Stimulated activated CD4-positive, alpha-beta T cell treated with anti-CD3 and anti-CD28 coated beads, Interleukin-1b, Interleukin-23, amount 100 ng/mL, for 1 hour (primary cell): ENCODE measurements at places on chromosomes 5 and 9.

DNA sequence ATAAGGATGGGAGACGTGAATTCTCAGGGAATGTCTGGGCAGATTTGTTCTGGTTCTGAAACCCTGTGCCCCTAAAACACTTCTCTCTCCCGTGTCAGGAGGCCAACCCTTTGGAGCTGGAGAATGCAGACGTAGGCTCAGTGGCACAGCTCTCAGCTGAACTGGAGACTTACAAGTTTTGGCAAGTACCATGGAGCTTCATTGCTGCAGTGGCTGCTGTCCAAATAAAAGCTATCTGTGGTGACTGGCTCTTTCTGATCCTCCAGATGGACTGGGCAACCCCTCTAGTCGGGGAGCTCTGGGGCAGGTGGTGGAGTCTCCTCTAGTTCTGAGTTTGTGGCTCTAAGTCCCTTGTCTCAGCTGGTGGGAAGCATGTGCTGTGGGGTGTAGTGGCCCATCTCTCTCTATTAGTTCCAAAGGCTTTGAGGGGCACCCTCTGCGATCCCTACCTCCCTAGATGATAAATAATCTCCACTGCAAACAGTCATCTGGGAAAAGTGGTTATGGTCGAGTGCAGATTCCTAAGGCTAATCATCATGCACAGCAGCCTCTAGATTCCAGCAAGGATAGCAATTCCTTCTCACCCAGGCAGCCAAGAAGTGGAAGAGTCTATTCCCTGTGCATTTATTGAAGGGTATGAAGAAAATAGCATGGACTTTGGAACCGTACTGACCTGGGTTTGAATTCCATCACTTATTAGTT is 204.2 kb upstream of the KLF4 start:
- DNase-seq, result no peak

- no peak for DNase-seq
These were observed 786 bp upstream of the KIF3A start for GRCh38 chr5:132737982-132738681.

DNA sequence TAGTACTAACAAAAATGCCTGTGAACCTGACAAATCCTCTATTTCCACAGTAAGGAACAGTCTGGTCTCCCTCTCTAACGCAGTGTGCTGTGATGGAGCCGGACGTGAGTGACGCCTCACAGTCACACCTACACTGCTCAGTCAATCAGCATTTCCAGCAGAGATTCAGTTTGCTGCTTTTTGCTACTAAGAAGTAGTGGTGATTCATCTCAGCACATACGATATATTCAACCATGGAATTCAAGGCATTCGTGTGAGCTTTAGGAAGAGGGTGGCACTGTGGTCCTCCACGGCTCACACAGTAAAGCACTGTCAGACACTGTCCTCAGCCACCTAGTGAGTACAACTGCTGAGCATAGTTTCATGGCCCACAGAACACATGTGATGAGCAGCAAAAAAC is 70.9 kb downstream of the SETX start:
- no peak for DNase-seq

DNA sequence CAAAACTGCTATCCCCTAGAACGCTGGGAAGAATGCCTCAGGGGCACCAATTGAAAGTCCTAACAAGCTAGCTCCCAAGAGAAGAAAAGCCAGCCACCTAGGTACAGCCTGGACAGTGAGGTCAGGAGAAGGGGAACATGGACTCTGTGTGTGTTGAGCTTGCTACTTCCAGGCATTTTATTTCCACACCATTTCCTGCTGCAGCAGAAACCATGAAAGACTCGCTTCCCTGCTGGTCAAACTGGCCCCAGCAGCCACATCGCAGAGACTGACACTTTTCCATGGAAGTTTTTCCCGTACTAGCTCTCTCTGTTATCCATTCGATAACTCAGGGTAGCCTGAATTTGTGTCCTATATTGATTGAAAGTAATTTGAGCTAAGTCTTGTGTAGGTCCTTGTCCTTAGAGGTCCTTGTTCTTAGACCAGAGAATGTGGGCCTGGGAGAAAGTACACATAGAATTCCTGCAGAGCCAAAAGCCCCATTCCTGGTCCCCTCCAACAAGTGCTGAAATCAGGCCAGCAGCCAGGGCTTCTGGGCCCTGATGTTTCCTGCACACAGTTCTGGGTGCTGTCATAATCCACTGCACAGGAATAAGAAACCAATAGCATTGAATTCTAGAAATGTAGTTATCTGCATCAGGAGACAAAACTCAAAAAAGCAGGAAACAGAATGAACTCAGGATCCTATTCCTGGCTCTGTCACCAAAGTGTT is 96.6 kb downstream of the BRINP1 start:
- no peak for DNase-seq

DNA sequence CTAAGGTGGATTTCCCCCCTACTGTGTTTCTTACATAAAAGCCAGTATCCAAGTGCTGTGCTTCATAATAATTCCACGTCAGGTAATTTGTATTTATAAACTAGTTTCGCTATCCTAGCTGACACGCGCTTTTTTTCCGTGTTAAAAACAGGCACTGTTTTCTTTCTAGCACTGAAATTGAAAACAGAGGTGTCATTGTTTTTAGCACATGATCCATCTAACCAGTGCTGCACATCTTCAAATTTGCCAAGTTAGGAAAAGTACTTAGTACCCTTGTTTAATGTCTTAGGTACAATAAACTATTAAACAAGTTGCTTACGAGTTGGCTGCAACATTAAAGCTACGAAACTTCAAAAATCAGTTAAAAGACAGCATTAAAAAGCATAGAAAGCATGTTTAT is 49.9 kb downstream of the JMY start:
- no peak for DNase-seq

- DNase-seq, result no peak
These were observed 177.3 kb downstream of the MACROH2A1 start for GRCh38 chr5:135221696-135222095.

DNA sequence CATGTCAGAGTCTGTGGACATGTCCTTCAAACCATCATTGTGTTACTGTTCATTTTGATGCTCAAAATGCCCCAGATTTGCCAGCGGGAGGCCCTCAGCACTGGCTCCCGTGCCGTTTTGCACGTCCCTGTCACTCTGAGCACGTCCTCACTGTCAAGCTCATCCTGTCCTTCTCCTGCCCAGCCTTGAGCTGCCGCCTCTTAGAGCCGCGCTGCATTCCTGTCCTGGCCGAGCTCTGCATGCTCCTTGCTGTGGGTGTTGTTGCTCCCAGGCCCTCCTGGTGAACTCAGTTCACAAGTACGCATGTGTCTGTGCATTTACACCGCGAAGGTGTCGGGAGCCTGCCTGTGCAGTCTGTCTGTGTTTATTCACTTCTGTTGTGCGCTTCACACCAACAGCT is 62.2 kb downstream of the WNK2 start:
- no peak for DNase-seq

DNA sequence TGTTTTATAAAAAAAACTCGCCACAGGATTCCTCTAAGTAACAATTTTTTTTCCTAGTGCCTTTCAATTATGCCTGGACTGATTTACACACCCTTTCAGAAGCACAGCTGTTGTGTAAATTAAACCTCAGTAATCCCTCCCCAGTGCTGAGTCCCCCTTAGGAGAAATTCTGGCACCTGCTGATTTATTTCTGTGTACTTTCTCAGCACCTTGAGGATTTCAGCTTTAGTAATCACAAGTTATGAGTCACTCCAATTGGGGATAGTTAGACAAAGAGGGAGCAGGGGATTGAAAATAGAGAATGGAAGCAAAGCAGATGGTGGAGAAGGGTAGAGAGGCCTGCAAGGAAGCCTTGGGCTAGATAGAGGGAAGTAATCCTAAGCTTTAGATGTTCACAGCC is 171.7 kb downstream of the TTLL11 start:
- DNase-seq, result no peak

- no peak for DNase-seq
These were observed 408.8 kb downstream of the ADGRV1 start for GRCh38 chr5:90967443-90967842.

- no peak for DNase-seq
These were observed 55.3 kb downstream of the ERAP1 start for GRCh38 chr5:96752341-96753016.

DNA sequence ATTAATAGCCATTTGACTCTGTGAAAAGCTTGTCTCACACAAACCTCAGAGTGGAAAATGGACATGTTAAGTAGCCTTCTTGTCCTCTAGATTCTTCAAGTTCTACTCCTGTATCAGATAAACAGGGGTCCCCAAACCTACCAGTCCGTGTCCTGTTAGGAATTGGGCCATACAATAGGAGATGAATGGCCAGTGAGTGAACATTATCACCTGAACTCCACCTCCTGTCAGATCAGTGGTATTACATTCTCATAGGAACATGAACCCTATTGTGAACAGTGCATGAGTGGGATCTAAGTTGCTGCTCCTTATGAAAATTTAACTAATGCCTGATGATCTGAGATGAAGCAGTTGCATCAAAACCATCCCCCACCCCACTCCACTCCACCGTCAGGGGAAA is 136.3 kb downstream of the TMEM232 start:
- no peak for DNase-seq

GRCh38 chr5:32805971-32806638 is 95.0 kb downstream of the NPR3 start:
- no peak for DNase-seq

DNA sequence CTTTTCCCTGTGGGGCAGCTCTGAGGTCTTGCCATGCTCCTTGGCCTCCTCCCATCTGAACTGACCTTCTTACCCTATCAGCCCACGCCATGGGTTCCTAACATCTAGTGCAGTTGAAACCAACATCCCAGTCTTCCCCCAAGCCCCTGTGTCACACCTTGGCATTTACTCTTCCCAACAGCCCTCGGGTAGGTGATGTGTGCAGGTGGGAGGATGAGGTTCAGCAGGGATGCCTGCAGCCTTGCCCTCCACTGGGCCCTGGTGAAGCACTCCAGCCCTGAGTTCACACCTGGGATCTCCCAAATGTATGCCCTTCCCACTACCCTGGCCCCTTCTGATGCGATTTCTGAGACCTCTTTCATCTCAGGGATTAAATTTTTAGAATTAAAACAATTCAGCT is 15.5 kb downstream of the IRX2 start:
- no peak for DNase-seq

GRCh38 chr5:98320343-98320742 is 453.1 kb upstream of the RGMB start:
- no peak for DNase-seq

DNA sequence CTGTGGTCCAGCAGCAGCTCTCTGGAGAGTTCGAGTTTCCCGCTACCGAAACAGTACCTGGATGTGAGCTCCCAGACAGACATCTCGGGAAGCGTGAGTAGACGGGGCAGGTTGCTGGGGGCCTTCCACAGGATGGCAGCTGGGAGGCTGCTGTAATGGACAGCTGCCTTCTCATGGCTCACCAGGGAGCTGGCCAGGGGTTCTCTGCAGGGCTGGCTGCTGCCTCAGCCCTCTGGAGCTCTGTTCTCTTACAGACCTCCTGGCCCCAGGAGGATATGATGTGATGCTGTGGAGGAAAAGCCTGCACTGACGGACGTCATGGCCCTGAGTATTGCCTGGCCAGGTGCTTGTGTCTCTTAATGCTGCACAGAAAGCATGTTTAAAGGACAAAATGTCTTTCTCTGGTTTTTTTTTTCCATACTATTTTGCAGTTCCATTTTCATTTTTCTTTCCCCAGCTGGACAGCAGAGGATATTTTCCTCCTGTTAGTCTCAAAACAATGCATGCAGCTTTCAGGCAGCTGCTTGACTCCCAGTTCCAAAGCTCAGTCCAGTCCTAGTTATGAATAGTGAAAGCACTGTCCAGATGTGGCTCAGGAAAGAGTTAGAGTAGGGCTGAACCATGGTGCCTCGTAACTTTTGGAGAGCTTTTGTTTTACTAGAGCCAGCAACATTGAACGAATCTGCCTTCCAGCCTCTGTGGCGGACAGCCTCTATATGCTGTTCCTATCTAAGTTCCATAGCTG is 77.5 kb upstream of the RARS1 start:
- DNase-seq, result no peak

DNA sequence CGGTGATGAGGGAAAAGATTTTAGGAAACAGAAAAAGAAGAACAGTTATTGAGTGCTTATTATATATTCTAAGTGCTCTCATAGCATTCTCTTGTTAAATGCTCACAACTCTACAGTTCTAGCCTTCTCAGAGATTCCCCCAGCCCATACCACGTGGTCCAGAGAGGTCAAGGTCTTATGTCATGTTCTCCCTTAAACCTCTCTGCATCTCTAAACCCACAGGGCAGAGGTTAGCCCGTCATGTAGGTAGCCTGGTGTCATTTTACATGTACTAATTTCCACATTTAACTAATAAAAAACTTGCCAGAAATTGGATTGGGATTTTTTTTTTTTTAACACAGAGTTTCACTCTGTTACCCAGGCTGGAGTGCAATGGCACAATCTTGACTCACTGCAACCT is 178.0 kb downstream of the CEMIP2 start:
- DNase-seq, result no peak

GRCh38 chr5:154197801-154198491 is 7.4 kb downstream of the GALNT10 start:
- DNase-seq, result no peak

DNA sequence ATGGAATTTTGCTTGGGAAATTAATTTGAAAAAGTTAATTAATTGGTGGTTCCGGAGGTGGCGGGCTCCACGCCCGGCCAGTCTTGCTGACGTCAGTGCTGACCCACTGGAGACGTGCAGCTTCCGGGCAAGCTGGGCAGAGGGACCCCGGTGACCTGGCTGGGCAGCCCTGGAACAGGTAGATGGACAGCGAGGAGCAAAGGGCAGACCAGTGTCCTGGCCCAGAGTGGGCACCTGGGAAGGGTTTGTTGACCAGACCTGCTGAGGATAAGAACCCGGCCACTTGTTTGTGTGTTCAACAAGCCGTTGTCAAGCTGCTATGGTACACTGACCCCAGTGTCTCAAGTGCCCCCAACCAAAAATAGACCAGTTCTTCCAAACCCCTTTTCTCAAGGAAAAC is 17.5 kb downstream of the CXXC5 start:
- DNase-seq, result no peak

DNA sequence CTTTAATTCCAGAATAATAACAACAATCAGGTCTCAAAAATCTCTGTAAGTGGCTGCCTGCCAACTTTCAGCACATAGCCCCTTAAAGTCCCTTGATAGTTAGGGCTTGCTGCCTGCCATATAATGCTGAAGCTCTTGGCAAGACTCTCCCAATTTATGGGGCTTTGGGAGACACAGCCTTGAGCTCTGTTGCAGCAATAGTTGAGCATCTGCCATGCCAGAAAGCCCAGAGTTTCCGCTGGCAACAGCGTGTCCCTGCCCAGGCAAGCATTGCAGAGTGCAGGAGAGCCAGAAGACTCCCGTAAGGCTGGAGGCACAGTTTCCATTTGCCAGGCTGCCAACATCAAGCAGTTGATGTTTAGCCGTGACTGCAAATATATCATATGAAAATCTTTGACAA is 678.5 kb upstream of the NUDT12 start:
- no peak for DNase-seq

GRCh38 chr5:158305861-158306260 is 446.9 kb upstream of the CLINT1 start:
- DNase-seq, result no peak

DNA sequence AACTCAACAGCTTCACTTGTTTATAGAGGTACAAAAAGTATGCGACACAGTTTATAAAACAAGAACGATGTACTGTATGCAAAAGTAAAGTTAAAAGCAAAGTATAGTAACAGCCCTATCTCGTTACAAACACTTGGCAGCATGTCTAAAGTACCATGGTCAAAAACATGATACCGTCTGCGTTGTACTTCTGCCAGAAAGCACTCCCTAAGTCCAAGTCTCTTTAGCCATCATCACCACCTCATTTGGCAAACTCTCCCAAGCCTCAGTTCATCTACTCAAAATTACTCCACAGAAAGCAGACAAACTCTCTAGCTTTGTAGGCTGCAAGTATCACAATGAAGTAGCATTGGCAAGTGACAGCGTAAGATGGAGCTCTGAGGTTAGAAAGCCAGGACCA is 73.4 kb downstream of the NFIB start:
- no peak for DNase-seq

- DNase-seq, result no peak
These were observed 138.1 kb downstream of the BAAT start for GRCh38 chr9:101246691-101247090.
